GM12891 (cell line): ENCODE measurements at places on chromosomes 7 and 10.

GRCh38 chr10:458421-458851 is 231.0 kb downstream of the DIP2C start:
- no peak for DNase-seq

GRCh38 chr10:65793738-65794425 is 1132.0 kb upstream of the LRRTM3 start:
- DNase-seq, result no peak

DNA sequence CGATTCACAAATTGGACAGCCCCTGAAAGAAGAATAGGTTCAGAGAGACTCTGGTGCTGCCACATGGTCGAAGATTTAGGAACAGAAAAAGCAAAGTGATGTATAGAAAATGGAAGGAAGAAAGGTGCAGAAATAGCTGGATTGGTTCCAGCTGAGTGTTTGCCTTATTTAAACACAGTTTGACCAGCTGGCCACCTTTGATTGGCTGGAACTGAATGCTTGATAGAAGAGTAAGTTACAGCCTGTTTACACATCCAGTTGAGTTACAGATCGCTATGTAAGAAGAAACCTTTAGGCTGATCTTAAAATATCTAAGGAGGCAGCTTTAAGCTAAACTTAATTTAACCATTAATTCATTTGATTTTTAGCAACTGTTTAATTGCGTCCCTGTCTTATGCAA is 40.3 kb upstream of the KAT6B start:
- no peak for DNase-seq

GRCh38 chr10:51694086-51694768 is 5.2 kb downstream of the CSTF2T start:
- DNase-seq, result no peak

GRCh38 chr10:58806323-58806722 is 293.7 kb downstream of the BICC1 start:
- DNase-seq, result no peak

GRCh38 chr10:102511583-102512274 is 8.0 kb downstream of the SUFU start:
- DNase-seq, result peak; percentile 46

DNA sequence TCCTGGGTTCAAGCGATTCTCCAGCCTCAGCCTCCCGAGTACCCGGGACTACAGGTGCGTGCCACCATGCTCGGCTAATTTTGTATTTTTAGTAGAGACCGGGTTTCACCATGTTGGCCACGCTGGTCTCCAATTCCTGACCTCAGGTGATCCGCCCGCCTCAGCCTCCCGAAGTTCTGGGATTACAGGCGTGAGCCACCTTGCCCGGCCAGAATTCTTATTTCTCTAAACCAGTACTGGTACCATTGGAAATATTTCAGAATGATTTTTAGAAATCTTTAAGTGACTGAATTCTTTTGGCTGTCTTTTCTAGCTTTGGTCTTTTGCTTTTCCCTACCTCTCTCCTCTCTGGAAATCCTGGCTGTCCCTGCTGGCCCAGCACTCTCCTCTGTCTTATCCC is 2.8 kb downstream of the GNAI1 start:
- no peak for DNase-seq

- DNase-seq, result no peak
These were observed 258.8 kb downstream of the AHR start for GRCh38 chr7:17557251-17557671.

DNA sequence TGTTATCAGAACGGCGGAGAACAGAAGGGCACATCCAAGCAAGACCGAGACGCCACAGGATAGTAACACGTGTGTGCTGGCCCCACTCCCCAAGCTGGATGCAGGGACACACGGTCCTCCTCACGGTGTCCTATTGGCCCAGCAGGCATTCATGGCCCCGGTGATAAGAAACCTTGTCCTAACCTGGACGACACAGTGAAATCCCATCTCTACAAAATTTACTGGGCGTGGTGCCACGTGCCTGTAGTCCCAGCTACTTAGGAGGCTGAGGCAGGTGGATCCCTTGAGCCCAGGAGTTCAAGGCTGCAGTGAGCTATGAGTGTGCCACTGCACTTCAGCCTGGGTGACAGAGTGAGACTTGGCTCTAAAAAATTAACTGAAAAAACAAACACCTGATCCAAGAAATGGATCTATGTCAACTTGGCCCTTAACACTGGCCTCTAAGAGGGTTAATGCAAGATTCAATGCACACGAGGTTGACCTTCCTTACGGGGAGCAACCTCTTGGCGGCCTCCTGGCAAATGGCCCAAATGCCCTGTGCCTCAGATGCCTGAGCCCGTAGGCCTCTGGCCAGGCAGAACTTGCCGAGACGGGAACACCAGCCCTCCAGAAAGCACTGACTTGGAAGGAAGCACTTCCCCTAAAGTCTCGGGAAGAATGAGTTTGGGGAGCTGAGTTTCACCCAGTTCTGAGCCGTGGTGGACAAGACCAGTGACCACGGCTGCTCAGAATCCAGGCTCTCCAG is 72.3 kb downstream of the ZRANB1 start:
- DNase-seq, result no peak

GRCh38 chr10:63265222-63265617 is 132.1 kb downstream of the NRBF2 start:
- no peak for DNase-seq

DNA sequence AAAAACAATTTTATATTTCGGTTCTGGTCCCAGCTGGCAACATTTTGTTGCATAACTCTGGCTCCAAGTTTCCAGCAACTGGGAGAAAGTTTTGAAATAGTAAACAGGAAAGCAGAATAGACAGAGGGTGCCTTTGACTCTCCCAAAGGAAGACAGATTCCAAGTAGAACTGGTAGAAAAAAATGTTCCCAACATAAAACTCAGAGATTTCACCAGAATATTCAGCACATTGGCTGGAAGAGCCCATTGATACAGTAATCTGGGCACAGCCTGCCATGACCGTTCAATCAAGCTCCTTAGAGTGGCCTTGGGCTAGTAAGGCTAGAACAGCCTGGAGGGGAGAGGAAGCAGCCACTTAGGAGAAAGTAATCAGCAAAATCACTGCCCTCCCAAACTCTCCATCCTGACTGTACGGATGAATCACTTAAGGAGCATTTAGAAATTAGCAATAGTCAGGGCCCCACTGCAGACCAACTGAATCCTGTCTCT is 120.4 kb downstream of the CUBN start:
- DNase-seq, result no peak

- no peak for DNase-seq
These were observed 63.1 kb upstream of the RAPGEF5 start for GRCh38 chr7:22420008-22420407.

DNA sequence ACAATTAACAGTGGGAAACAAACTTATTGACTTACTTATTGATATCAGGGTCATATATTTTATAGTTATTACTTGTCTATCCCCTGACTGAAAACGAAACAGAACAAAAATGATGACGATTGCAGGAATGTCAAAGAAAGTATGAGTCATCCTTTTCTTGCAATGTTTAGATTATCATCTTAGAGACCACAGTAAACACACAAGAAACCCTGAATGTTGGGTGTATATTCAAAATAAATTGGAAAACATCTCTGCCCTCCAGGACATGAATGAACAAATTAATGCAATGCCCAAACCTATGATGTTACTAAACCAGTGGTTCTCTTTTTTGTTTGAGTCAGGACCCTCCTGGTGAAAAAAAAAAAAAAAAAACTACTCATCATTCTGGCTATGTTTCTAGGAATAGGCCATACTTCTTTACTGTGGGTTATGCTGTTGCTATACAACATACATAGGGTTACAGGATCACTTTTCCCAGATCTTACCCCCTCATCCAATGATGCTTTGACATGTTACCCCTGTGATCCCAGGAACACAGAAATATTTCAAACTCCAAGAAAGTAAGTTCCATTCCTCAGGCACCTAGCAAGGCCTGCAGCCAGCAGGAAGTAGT is 623.4 kb upstream of the IGFBP3 start:
- DNase-seq, result no peak

- DNase-seq, result no peak
These were observed 1.4 kb upstream of the HOXA6 start for GRCh38 chr7:27148756-27149641.

DNA sequence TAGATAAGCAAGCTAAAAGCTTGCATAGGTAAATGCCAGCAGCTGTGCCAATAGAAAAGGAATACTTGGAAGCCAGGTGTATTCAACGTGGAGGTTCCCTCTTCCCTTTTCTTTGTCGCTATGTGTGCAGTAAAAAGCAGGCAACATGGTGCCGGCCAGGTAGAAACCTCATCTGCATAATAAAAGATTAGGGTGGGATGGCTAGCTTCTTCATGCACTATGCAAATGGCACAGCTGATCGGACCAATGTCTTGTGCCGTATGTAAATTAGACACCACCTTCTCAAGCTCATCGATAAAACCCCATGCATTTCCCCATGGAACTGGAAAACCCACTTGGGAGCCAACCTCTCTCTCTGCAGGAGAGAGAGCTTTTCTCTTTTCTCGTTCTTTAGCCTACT is 150.9 kb upstream of the FOXK1 start:
- DNase-seq, result no peak

- DNase-seq, result no peak
These were observed 5.3 kb upstream of the NAT16 start for GRCh38 chr7:101185258-101185839.

DNA sequence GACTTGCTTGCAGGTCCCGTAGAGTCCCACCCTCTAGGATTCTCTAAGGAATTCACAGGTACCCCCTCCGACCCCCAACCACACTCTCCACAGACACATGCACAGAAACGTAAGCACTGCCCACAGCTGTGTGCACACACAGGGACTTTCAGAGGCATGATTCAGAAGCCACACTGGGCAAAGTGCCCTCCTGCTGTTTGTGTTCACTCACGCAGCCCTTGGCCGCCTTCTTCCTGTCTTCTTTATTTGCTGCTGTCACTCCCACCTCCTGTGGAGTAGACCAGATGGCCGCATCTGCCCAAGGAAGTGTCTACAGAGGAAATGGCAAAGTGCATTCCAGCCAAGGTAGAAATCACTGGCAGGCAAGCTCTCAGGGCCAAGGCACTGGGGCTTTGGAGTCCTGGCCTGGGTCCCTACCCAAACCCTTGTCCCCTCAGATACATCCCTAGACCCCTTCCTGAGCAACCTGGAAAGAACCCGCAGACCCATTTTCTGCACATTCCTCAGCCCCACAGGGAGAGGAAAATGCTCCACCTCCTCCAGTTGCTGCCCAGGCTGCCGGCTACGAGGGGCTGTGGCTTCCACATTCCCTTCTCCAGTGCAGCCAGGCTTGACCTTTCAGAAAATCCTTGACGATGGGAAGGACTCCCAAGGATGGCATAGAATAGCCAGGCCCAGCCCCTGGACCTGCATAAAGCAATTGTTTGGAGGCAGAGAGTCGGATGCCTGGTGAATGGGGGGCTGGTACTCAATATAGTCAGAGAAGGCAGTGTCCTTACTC is 21.6 kb upstream of the GIMAP8 start:
- no peak for DNase-seq

GRCh38 chr7:96183163-96183670 is 138.7 kb downstream of the SLC25A13 start:
- no peak for DNase-seq

- DNase-seq, result no peak
These were observed 39.3 kb downstream of the UBE3C start for GRCh38 chr7:157177983-157178381.

DNA sequence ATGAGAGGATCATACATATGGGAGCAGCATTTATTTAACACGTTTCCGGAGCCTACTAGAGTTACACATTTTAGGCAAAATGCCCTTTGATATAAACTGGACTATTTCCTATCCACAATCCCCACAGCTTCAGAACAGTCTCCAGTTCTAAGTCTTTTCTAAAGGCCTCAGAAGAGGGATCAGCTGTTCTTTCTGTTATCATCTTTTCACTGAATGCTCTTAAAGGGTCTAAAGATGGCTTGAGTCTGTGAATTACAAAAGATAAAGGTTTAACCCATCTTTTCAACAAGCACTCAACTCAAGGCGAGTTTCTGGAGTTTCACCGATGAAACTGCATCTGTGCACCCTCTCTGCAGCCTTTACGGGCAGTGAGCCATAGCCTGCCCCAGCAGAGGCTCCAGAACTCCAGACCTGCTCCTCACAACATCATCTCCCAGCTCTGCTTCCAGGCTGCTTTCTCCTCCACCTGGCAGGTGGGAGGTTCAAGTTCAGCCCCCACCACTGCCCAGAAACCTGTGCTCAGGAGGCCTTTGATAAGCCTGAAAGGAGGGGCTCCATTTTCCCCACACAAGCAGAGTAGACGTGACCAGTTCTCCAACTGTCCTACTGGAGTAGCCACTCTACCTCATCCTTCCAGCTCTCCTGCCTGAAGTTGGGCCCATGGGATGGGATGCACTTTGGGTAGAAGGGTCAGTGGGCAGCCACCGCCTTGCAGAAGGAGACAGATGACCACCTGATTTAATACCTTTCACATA is 53.4 kb downstream of the HSPA12A start:
- DNase-seq, result no peak

DNA sequence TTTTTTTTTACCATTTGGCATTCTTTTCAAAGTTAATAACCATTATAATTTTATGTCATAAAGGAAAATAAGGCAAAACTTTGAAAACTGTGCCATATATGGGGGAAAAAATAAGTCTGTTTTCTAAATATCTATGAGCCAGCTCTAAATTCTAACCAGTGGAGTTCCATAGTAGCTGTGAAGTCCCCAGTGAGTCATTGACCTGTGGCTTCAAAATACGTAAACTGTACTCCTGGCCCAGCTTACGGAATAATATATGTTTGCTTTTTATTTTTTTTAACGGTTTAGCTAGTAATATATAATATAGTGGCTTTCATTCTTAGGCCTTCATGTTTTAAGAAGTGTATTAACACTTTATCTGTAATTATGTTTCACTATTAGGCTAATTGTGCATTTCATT is 20.5 kb downstream of the ZRANB1 start:
- DNase-seq, result no peak

GRCh38 chr10:109696981-109697775 is 226.1 kb downstream of the XPNPEP1 start:
- DNase-seq, result no peak

DNA sequence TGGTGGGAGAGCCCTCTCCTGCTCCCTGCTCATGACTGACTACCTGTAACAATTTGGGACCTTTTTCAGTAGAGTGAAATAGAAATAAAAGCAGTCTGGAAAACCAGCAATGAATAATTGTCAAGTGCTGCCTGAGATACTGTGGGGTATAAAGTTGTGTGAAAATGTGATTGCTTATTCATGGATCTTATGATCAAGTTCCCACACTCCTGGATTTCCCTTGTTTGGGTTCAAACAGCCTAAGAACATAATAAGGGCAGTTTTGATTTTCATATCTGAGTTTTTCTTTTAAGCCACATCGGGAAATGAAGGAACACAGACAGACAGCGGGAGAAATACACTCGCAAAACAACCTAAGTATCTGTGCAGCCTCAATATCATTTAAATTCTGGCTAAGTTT is 52.9 kb downstream of the CALD1 start:
- no peak for DNase-seq

- no peak for DNase-seq
These were observed 1.7 kb downstream of the CDHR1 start for GRCh38 chr10:84196083-84196482.
